ENCODE measurements at places on chromosomes 3 and 15.
A peak's percentile ranks its signal among the peaks of the same experiment; 100 is the strongest.

- no peak for DNase-seq
Measured at GRCh38 chr3:178510496-178510895, 25.7 kb upstream of the KCNMB2 start.

DNA sequence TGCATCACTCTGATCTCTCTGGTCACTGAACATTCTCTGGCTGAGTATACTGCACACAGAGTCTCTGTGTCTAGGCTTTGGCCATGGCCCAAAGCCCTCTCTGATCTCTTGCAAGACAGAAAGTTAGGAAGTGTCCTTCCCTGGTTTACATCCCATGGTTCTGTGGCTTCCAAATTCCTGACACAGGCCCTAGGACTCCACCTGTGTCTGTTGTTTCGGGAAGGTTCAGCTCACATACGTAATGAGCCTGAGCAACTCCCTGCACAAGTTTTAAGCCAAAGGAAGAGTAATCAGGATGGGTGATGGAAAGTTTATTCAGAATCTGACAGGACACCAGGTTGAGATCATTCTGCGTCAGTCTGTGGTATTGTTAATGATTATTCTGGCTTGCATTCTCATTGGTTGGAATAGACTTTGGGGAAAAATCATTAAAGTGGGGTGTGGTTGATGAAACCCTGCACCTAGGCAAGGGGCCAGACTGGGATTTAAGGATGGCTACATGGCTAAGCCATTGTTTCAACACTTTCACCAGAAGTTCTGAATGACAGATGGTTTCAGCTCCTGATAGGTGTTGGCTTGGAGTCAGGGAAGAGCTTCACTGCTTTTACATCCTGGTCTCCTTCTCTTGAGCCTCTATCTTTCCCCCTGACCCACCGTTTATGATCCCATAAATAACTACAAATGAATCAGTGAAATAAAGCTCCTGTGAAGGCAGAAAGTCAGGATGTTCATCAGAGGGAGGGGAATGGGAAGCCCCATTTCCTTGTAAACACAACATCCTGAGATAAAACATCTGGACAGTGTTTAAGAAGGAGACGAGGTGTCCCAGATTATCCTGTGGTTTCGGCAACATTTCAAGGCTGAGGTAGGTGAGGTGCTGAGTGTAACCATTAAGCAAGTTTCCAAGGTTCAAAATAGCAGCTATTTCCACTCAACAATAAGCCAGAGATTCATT lies 14.1 kb downstream of the LCMT2 start:
- DNase-seq = no peak

DNA sequence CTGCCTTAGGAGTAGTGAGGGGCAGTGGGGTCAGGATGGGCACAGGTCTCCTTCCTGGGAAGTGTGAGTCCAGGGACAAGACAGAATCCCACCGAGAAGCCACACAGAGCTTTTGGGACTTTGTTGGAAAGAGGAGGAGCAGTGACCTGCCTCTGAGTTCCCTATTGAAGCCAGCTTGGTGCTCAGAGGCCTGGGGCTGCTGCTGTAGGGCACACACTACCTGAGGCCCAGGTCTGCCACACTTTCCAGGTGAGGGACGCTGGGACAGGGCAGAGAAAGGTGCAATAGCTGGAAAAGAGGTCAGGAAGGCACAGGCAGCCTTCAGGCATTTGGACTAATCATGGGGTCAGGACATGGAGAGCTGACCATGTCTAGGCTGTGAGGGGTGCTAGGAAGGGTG lies 67.7 kb downstream of the SCN5A start:
- DNase-seq = no peak

DNA sequence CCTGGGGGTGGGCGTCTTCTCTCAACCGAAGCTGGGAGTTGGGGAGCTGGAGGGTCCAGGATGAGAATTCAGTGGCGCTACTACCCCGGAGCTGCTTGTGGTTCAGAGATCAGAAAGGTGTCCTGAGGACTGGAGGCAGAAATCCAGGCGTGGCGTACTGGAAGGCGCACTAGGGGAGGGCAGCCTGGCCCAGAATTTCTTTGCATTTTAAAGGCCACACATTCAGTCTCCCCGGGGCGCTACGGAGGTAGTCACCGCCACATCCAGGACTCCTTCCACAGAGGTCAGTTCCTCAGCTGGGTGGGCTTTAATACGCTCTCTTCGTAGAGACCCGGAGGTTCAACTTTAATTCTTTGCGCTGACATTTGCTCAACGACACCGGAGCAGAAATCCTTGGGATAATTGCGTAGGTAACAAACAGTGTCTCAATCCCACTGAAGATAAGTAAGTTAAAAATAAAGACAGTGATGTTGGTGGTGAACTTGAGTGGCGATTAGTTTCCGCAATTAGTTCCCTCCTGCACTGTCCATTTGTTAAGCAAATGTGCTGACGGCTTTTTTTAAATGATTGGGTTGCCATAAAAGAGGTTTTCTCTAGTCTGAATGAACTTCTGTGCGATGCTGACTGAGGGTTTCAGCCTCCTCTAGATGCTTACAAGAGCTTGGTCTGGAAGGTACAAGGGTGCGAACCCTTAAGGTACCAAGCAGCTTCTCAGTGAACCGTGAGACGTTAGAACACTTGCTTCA lies 535 bp downstream of the MCTP2 start:
- DNase-seq = no peak

GRCh38 chr3:184456476-184456875 lies 76.6 kb downstream of the CHRD start:
- no peak for DNase-seq

DNA sequence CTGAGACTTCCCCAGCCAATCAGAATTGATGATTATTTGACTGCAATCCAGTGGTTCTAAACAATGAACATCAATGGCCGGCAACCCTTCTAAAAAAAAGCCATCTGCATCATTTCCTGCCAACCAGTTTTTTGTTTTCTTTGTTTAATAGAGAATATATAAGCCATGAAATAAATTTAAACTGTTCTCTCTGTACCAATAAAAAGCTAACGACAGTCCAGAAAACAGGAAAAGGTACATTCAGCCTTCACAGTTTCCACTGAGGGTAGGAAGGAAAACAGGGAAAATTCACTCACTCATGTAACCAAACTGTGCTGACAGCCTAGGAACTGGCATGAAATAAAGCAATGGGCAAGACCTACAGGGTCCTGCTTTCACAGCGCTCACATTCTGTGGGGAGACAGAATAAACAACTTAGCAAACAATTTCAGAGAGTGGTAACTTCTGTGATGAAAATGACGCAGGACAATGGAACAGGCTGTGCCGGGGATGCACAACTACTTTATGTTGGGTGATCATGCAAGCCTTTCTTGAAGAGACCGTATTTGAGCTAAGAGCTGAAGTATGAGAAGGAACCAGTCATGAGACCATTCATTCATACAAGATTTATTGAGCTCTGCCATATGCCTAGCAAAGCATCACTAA lies 630.1 kb downstream of the MAGI1 start:
- no peak for DNase-seq

DNA sequence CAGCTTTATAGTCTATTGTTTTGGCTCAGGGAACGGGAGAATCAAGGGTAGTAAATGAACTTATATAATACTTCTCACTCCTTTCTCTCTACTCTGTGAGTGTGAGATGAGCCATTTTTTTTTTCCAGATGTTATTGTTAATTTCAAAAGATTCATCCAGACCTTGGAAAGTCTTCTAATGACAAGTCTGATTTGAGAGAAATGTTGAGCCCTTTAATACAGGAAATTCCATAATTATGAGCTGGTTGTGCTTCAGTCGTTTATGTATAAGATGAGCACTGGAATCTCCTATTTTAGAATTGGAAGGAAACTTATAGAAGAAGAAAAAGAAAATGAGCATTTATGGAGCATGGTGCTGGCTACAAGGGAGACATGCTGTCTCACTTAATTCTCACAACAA lies 92.0 kb downstream of the FBN1 start:
- DNase-seq = no peak

GRCh38 chr3:81199587-81199986 lies 561.9 kb downstream of the GBE1 start:
- no peak for DNase-seq

- DNase-seq = no peak
Measured at GRCh38 chr3:70658513-70659310, 346.3 kb upstream of the MDFIC2 start.

GRCh38 chr15:71048913-71049675 lies 66.2 kb upstream of the THSD4 start:
- no peak for DNase-seq

DNA sequence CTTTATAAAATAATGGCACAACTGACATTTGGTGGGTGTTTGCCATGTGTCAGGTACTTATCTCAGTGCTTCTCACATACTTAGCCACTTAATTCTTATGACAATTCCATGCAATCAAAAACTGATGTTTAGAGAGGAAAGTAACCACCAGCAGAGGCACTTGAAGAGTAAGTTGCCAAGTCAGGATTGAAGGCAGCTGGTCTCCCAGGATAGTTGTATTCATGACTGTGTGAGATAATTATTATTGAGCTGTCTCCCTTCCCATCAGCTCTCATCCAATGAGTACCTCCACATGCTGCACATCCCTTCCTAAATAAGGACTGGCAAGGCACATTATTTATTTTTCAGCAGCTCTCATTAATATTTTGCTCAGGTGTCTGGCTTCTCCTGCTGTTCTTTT lies 4.8 kb downstream of the VEPH1 start:
- no peak for DNase-seq

DNA sequence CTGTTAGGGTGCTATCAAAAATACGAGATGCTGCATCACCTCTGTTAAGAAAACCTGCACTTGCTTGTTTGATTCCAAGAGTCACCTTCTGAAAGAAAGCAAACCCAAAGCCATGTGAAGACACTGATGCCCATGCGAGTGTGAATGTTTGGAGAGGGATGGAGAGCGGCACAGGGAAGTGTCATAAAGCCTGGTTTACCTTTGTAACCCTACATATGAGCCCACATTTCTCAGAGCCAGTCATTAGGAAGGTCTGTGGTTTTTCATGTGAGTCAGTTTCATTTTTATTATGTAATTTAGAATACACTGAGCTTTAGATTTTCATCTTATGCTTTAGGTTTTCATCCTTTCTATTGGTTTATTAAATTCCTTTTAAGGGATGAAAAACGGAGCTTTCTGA lies 896.8 kb downstream of the ROBO1 start:
- DNase-seq = no peak

DNA sequence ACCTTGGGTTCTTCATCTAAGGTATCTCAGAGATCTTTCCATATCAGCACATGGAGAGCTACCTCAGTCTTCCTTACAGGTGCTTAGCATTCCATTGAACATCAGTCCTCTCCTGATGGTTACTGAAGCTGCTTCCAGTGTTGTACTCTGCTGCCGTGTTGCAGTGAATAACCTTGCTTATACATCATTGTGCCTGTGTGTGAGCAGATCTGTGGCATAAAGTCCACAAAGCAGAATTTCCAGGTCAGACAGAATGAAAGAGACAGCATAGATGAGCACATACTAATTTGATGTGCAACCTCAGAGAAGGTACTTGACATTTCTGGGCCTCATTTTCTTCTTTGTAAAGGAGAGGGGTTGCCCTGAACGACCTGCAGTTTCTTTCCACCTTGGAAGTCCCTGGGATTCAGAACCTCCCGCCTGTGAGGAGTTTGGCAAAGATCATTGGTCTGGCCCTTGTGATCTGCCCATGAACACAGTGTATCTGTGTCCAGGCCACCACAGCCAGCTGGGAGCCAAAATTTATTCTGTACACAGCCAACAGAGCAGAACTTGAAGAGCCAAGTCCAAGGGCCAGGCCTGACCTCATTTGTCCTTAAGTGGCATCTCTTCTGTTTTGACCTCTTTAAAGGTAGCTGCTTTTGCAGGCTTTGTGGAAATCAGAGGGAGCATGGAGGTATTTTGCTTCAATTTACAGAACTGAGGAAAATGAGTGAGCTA lies 57.2 kb upstream of the SLC7A14 start:
- no peak for DNase-seq

GRCh38 chr3:135454890-135455289 lies 510.6 kb upstream of the PPP2R3A start:
- no peak for DNase-seq

- no peak for DNase-seq
Measured at GRCh38 chr3:22960105-22960984, 242.8 kb upstream of the UBE2E2 start.

- DNase-seq = no peak
Measured at GRCh38 chr3:123084192-123084591, 17.4 kb downstream of the PDIA5 start.

DNA sequence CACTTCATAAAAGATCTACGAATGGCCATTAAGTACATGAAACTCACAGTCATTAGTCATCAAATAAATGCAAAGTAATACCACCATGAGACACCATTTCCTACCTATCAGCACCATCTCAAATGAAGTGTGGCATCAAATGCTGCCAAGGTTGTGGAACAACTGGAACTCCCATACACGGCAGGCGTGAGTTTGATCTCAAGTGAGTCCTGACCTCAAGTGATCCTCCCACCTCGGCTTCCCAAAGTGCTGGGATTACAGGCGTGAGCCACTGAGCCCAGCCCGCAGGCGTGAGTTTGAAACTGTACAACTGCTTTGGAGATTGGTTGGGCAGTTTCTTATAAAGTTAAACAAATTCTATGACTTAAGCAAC lies 28.8 kb upstream of the HDAC11 start:
- peak; percentile 48 for DNase-seq

- no peak for DNase-seq
Measured at GRCh38 chr3:59809710-59810444, 760.1 kb upstream of the CFAP20DC start.

- DNase-seq = no peak
Measured at GRCh38 chr3:185405243-185405642, 42.3 kb downstream of the MAP3K13 start.

GRCh38 chr3:67605377-67605776 lies 49.0 kb downstream of the SUCLG2 start:
- no peak for DNase-seq

DNA sequence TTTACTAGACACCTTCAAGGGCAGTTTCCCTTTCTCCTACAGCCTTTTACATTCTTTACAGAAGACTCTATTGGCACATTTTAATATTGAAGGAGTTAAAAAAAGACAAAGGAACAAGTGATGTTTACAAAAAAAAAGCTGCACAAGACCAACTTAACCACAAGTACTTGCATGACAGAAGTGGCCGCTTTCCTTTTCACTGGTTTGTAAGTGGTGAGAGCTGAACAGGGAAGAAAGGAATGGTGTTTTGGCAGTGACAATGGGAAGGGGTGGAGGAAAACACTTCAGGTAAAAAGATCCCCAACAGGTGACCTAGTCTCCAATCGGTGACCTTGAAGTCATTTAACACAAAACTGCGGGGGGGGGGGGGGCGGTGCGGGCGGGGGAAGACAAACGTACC lies 1.1 kb downstream of the WDR72 start:
- no peak for DNase-seq

DNA sequence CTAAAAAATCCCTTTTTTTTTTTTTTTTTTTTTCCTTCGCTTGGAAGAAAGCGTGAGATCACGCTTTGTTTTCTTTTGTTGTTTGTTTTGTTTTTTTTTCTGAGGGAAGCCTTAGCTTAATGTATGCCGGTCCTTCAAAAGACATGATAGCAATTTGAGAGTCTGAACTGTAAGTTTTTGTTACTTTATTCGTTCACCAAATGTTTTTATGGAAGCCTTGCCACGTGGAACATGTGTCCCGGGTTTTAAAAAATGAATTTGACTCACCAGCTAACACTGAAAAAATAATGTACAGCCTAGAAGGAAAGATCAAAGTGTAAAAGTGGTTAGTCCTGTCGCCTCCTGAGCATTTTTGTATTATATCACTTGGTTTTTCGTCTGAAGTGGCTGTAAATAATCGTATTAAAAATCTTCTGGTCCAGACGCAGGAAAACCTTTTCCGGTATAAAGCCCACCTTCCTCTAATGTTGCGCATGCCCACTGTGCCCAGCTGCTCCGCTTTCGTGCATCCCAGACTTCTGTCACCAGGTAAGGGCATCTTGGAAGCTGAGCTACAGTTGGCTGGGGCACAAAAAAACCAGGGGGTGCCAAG lies 795 bp upstream of the MYNN start:
- DNase-seq = peak; percentile 65

- no peak for DNase-seq
Measured at GRCh38 chr3:58084166-58084565, 75.9 kb downstream of the FLNB start.
